PC-9 (cell line): ENCODE measurements at places on chromosomes 12 and 14. TPM values are rescaled to one million over a fixed set of nuclear protein-coding genes. Genes with fewer than 3 reads are reported as not detected.

- DNase-seq = peak; percentile 20
Measured at GRCh38 chr14:52044791-52045522, 23.9 kb downstream of the NID2 start.

GRCh38 chr14:106848330-106849121 lies 1322.1 kb downstream of the TMEM121 start:
- peak; percentile 67 for DNase-seq

- no peak for DNase-seq
Measured at GRCh38 chr12:109833307-109834189, at the start of gene TRPV4. TRPV4 (minus strand) TSS chr12:109833398; CDS start chr12:109814796, 18,602 bp downstream.

RND1 gene
- 2.7 and 4.0 TPM in 2 replicates for total RNA-seq

P2RX2 gene
- total RNA-seq = not detected in 2 replicates
